Astrocyte (in vitro differentiated cells and primary cell): ENCODE measurements at places on chromosomes 5 and 9. TPM values are rescaled to one million over a fixed set of nuclear protein-coding genes. Genes with fewer than 3 reads are reported as not detected.

- no peak for DNase-seq
Measured at GRCh38 chr9:1581926-1582325, 433.2 kb upstream of the SMARCA2 start.

- no peak for DNase-seq
Measured at GRCh38 chr5:119379942-119380547, 24.2 kb downstream of the TNFAIP8 start.

The TAF11L10 gene
- not detected in 2 replicates for total RNA-seq

GRCh38 chr5:135477613-135478066 lies 25.5 kb upstream of the TIFAB start:
- no peak for DNase-seq

The PLGRKT gene
- total RNA-seq, result 10.6 and 14.7 TPM in 2 replicates
